EH (cell line): ENCODE measurements at places on chromosomes 3 and 15.
A peak's percentile ranks its signal among the peaks of the same experiment; 100 is the strongest.

- no peak for DNase-seq
Observed at GRCh38 chr3:86968244-86968932, 22.6 kb downstream of the VGLL3 start.

- DNase-seq = peak; percentile 98
Observed at GRCh38 chr3:50163572-50164455, 8.7 kb downstream of the SEMA3F start.

GRCh38 chr3:169456900-169457299, 206.6 kb downstream of the MECOM start:
- no peak for DNase-seq

DNA sequence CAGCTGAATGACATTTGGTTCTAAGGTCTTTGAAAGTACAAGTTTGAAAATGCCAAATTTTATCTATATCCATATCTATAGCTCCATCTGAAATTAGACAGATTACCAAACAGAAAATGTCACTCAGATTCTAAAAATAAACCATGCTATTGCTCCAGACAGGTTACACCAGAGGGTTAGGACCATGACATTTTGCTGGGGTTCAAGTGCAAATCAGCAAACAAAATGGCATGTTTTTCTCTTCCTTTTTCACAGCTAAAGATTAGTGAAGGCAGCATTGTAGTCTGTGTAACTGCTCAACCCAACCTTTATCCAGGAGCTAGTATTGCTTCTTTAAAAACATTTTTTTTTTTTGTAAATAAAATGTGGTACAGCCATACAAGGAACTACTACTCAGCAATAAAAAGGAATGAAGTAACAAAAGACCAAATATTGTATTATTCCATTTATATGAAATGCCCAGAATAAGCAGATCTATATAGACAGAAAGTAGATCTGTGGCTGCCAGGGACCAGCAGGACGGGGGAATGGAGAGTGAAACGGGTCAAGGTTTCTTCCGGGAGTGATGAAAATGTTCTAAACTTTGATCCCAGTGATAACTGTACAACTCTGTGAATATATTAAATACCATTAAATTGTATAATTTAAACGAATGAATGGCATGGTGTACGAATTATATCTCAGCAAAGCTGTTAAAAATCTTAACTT, 18.2 kb downstream of the VGLL4 start:
- DNase-seq = no peak

DNA sequence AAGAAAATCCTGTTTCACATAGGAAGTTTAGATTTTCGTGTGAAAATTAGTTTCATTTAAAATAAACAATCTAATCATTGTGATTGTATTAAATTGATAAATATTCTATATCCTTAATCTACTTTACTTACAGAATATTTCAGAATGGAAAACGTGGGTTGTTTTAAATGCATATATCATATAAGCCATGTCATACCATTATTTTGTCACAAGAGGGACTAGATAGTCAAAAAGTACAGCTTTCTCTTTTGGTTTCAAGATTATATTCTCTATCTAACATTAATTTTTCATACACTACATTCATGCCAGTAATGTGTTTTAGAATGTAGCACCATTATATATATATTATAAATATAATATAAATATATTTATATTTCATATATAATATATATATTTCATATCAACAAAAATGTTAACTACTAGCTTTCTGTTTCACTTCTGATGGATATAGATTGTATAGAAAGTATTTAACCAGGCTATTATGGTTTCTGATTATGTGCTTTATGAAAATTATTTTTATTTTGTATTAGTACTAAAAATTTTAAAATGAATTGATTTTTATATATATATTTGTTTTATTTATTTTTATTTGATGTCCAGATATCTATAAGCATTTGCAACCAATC, 45.3 kb downstream of the OSTN start:
- peak; percentile 35 for DNase-seq

DNA sequence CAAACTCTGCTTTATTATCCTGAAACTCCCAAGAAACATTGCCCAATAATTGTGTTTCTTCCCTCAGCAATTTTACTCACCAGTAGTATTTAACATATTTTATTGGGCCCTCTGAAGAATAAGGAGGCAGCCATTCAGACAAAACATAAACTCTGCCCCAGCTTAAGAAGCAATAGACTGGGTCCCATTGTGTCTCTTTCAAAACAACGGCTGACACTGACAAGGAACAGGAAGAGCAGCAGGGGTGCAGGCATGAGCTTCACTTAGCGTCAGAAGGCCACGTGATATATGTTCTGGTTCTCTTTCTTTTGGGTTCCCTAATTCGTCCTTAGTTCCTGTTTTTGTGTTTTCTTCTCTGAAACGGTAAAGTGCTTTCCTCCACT, 242.3 kb downstream of the FHIT start:
- DNase-seq = no peak

DNA sequence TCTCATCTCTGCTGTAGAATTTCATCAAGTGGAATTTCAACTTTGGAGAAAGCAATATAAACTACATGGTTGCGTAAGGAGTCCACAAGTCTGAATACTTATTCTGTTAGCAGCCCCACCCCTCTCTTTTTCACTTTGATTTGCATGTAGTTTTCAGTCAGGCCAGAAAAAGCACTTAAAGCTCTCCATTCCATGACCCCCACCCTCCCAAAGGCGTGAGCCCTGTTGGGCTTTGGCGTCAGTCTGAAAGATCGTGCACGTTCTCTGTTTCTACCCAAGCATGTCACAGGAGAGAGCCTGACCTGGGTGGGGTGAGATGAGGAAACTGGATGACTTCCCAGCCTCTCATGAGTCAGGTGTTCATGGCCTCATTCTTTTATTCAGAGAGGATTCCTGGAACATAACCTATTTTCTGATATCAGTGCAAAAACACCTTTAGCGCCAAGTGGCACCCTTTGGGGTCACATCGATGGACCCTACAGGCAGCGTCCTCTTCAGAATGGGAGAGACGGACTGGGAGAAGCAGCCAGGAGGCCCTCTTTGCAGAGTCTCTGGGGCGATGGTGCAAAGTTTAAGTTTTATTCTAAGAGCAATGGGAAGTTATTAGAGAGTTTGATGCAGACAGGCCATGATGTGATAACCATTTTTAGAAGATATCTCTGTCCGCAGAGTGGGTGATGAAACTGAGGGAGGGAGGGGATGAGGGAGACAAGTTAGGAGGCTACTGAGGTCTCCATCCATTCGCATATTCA, 55.8 kb downstream of the LSM3 start:
- DNase-seq = no peak

DNA sequence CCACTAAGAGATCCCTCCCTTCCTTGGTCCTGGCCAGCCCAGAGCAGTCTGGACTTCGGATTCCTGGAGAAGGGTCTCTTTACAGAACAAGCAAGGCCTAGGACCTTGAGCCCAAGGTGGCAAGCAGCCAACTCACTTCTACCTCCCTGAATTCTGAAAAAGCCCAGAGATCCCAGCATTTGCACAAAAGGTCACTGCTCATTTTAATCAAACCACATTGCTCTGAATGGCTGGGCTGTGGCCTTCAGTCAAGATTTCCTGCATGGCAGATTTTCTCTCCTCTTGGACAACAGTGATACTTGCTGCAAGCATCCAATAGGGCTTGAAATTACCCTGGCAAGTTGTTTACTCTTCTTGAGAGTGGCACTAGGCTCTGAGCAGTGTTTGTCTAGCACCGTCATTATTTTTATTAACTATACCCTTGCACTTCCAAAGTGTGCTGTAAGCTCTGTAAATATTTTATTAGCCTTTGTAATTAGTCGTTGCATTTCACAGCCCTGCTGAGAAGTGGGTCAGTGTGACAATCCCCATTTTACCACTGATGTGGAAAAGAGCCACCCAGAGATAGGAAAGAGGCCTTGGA, 274.7 kb upstream of the CTNNB1 start:
- DNase-seq = no peak

GRCh38 chr3:107236655-107237337, 140.4 kb upstream of the CCDC54 start:
- peak; percentile 15 for DNase-seq

GRCh38 chr3:14441240-14441919, 39.0 kb downstream of the SLC6A6 start:
- DNase-seq = peak; percentile 57

GRCh38 chr3:23945913-23946687, 1.0 kb downstream of the NR1D2 start:
- peak; percentile 96 for DNase-seq

- peak; percentile 32 for DNase-seq
Observed at GRCh38 chr15:74873756-74874424, 725 bp upstream of the SCAMP2 start.

DNA sequence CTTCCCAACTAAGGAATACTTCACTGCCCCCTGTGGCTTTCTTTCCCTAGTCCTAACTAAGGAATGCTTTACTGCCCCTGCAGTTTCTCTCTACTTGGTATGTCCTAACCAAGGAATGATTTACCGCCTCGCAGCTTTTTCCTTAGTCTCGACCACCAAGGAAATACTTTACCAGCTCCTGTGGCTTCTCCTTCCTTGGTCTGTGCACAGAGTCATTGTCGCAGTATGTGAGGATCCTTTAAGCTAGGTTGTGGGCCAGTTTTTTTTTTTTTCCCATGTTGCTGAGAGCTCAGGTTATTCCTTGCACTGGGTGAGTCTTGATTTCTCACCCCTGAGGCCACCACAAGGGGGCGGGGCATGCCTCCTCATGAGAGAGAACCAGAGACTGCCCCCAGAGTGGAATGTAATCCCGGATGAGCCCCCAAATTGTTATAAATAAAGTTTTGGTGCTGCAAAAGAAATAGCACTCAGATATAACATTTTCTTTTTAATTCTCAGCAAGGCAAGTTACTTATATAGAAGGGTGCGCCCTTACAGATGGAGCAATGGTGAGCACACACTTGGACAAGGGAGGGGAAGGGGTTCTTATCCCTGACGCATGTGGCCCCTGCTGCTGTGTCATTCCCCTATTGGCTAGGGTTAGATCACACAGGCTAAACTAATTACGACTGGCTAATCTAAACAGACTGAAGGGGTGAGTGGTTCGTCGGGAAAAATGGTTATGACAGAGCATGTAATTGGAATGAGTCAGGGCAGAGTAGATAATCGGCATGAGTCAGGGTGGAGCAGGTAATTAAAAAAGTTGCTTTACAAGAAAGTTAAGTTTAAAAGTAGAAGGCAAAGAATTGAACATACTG, 27.0 kb downstream of the NDUFB4 start:
- peak; percentile 91 for DNase-seq

DNA sequence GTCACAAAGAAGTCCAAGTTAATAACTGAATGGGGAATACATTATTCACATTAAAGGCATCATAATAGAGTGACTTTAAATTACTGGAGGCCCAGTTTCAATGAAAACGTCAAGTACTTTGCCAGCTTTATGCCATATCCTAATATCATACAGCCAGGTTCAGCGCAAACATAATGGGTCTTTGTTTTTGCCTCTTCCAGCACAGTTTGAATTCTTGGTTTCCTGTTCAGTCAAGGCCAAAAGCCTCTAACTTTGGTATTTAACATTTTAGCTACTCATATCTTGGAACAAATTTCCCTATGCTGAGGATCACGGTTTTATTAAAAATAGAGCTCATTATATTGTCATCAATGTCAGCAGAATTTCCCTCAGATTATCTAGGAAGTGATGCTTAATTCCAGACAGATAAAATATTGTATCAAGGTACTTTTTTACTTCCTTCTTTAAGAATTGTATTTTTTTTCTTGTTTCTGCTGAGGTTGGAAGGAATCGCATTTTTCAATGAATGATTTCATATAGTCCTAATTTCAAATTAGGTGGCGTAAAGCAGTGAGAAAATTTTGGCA, 269.2 kb downstream of the THRB start:
- DNase-seq = no peak

GRCh38 chr3:32177702-32178198, 60.7 kb upstream of the CMTM8 start:
- peak; percentile 61 for DNase-seq

GRCh38 chr3:15899388-15899787, 101.6 kb upstream of the ANKRD28 start:
- DNase-seq = peak; percentile 73

DNA sequence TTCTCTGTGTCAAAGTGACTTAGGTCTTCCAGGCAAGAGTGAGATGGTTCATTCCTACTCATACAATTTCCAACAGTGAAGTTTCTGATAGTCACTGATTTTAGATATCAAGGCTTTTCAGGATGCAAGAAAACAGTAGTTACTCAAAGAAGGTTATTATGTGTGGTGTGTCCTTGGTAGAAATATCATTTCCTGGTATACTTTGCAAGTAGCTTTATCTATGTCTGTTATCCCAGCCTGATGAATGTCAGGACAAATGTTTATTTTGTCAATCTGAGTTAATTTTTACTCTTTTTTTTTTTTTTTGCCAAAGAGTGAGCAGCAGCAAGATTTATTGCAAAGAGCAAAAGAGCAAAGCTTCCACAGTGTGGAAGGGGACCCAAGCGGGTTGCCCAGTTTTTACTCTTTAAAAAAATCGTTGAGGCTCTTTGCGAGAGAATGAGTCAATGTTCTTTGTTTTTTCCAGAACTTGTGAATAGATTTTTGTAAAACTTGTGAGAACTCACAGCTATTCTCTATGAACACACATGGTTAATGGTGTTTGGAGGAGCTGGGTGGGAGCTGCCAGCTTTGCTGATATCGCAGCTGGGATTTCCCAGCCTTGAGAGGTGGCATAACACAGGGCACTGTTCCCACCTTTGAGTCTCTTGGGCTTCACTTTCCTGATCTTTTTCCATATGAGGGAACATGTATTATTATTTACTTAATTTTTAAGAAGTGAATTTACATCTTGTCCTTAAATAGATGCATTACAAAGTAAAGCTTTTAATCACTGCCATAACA, 51.9 kb downstream of the SV2B start:
- DNase-seq = no peak

GRCh38 chr3:64056606-64057180, 33.4 kb upstream of the PSMD6 start:
- DNase-seq = peak; percentile 64

DNA sequence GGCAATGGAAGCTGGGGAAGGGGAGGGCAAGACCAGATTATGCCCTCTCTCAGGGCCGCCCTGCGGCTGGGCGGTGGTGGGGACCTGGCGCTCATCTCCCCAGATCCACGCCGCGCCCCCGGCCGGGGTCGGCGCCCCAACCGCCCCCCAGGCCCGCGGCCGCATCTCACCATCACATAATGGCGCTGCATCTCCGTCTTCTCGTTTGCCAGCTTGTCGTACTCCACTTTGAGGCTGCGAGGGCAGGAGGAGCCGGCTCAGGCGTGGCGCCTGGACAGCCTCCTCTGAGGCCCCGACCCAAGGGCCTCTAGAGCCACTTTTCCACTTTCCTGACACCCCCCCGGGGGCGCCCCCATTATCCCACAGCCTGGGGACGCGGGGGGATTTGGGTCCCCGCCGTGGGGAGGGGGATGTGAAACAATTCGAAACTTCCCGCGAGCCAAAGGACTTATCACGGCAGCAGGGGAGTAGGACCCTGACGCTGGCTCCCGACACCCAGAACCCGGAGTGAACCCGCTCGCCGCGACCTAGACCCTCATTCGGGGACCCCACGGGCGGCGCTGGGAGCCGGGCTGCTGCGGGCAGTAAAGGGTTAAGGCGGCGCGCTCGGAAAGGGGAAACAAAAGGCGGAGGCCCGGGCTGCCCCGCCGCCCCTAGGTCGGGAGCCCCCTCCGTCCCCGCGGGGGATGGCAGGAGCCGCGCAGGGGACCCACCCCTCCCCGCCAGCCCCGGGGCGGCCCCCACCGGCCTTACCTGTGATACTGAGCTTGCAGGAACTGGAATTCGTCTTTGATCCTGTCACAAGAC, 2.1 kb downstream of the TLE3 start:
- DNase-seq = peak; percentile 11
